COLO829 (cell line): ENCODE measurements at places on chromosomes 11 and 22.

DNA sequence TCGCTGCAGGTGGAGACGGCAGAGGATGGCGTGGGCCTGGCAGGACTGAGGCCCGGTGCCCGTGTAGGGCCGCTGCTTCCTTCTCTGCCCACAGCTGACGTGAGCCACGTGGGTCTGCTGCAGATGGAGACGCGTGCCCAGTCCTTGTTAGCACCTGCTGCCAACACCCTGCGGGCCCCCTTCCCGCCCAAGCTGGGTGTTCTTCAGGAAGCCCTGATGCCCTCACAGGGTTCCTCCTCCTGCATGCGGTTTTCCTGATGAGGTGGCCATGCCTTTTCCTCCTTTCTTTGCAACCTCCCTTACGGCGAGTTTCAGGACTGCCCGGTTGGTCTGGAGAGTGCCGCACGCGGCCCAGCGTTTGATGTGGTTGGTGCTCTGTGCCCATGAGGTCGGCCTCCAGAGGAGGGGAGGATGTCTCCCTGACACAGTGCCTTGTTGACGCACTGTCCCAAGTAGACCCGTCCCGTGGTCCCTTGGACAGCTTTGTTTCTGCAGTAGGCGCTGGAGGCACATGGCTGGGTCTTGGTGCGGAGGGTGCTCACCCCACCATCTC is 44.7 kb downstream of the AP2A2 start:
- DNase-seq, result no peak

DNA sequence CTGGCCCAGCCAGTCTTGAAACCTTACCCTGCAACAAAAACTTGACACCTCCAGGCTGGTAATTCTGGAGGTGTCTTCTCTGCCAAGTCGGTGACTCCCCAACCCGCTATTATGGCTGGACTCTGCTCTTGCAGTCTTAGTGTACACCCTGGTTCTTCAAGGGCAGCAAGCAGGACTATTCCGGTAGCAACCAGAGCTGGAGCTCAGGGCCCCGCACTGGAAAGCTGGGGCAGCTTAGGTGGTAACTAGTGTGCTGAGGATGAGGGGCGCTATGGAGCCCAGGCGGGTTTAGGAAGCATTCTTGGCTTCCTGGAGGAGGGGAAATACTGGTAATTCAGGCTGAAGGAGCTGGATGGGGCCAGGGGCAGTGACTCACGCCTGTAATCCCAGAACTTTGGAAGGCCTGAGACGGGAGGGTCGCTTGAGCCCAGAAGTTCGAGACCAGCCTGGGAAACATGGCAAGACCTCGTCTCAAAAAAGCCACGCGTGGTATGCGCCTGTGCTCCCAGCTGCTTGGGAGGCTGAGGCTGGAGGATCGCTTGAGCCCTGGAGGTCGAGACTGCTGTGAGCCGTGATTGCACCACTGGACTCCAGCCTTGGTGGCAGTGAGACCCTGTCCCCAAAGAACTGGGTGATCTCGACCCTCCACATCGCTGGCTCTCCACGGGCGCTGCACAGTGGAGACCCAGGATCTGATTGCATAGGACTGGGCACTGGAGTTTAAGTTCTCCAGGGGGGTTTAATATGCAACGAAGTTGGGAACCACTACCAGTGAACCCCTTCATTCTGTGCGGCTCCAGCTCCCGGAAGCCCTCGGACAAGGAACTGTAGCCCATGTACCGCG is 10.6 kb upstream of the AIFM3 start:
- DNase-seq, result no peak

DNA sequence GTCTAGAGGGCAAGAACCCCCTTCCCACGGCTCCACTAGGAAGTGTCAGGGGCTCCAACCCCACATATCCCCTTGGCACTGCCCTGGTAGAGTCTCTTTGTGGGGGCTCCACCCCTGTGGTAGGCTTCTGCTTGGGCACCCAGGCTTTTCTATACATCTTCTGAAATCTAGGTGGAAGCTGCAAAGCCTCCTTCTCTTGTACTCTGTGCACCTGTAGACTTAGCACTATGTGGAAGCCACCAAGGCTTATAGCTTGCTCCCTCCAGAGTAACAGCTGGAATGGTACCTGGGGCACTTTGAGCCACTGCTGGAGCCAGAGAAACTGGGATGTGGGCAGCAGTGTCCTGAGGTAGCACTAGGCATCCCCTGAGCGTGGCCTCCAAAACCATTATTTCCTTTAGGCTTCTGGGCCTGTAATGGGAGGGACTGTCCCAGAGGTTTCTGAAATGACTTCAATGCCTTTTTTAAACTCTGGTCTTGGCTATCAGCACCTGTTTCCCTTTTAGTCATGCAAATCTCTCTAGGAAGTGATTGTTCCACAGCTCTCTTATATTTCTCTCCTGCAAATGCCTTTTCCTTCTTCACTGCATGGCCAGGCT is 68.4 kb downstream of the TRAF6 start:
- DNase-seq, result no peak

DNA sequence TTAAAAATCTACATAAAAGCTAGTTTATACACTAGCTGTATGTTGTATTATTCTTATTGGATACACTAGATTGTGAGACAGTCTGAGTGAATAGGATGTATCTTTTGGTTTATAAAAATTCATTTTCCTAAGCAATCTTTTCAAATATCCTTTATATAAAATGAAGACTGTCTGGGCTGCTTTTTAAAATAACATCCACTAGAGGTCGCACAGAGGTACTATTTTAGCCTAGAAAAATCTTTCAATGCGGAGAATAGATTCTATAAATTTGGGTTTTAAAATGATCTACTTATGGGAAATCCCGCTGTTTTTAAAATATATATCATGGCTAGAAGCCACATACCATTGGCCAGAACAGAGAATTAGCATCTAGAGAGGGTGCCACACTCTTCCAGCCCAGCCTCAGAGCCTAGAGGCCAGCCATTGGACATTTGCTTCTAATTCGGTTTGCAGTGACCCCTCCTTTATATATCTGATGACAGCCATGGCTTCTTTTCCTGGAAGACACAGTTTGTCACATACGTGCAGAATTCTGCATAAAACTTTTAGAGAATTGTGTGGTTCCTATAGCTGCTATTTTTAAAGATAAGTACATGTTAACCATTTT is 7.3 kb downstream of the C11orf97 start:
- no peak for DNase-seq

GRCh38 chr11:33897761-33898375 is 6.0 kb upstream of the LMO2 start:
- DNase-seq, result no peak

- DNase-seq, result no peak
Measured at GRCh38 chr11:126810776-126811175, 189.8 kb downstream of the KIRREL3 start.

GRCh38 chr11:57434640-57435546 is 8.0 kb upstream of the SLC43A3 start:
- DNase-seq, result no peak

DNA sequence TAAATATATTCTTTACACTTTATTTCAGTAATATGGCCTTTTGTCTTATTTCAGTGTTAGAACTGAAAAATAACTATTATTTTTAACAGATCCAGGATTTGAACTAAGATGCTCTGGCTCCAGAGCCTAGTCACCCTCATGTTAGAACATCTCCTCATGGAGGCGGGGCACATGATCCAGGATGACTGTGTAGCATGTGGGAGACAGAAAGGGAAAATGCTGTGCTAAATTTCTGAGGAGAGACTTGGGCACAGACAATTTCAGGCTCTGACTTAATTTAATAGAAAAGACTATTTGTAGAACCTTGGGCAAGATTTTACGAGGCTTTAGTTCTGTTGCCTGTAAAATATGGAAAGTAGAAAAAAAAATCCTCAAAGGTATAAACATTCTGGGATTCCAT is 24.1 kb downstream of the CTSC start:
- DNase-seq, result no peak

- no peak for DNase-seq
Measured at GRCh38 chr11:12043221-12043620, 34.8 kb upstream of the DKK3 start.

DNA sequence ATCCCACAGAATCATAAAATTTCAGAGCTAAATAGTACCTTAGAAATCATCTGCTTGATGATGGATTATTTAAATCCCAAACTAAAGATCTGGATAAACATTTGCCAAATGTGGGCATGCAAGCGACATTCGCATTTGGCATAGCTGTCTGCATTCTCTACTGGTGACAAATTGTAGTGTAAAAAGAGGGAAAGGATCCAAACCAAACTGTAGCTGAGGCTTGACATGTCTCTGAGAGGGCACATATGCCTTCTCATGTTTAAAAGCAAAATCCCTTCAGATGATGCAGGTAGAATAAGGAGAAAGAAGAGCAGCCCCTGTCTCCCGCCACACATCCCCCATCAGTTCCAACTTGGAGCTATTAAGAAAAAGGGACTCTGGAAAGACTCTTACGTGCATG is 257.5 kb upstream of the MTNR1B start:
- no peak for DNase-seq

- DNase-seq, result no peak
Measured at GRCh38 chr11:76075716-76076115, 130.6 kb downstream of the WNT11 start.

DNA sequence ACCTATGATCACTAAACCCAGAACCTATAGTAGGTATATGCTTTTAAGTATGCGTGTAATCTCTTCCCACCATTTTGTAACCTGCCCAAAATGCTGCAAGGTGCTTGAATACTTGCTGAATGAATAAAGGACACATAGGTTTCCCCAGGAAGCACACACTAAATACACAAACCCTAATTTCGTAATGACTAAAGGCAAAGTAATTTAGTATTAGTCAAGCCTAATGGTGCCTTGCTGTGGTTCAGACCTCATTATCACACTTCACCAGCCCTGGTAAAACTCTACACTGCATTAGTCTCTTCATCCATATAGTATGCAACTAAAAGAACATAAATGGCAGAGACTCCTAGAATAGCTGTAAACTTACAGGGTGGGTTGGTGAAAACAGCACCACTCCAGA is 289.0 kb upstream of the PITPNB start:
- DNase-seq, result no peak

GRCh38 chr11:10459029-10459970 is 4.2 kb downstream of the AMPD3 start:
- DNase-seq, result no peak

DNA sequence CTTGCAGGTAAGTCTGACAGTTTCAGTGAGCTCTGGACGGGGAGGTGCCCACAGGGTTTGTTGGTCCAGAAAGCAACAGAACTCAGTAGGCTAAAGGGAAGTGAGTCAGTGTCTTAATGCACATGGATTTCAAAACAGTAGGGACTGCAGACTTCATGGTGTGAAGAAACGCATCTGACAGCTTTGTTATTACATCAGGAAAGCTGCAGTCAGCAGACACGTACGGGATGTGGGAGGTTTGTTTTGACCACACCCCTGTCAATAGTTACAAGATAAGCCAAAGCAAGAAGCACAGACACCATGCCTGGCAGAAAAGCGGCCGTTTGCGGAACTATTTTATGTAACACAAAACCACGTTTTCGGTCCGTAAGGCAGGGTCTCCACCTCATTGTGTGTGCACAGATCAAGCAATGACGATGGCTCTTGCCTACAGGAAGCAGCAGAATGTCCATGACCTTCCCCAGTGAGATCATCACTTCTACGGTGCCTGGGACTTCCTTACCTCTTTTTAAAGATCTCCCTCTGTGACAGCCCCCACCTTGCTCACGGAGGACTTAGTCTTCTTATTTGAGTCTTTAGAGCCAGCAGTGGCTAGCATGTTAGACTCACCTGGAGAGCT is 58.2 kb upstream of the FTH1 start:
- peak; percentile 18 for DNase-seq

GRCh38 chr22:36016684-36017083 is 11.9 kb downstream of the RBFOX2 start:
- DNase-seq, result no peak

GRCh38 chr22:50174382-50175190 is 4.1 kb downstream of the PANX2 start:
- no peak for DNase-seq

DNA sequence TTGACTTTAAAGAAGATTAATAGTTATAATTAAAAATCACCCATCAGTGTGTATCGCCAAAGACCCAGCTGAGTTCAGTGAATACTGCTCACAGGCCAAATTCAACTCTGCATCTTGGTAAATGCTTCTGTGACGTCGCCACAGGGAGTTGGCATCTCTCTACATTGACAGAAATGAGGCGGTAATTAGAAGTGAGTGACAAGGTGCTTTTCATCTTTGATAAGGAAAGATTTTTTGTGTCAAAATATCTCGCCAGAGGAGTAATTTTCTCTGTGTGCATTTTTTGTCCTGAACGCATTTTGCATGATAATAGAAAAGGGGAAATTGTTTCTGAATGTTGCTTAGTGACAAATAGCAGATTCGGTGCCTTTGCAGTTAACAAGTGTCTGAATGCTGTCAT is 345.8 kb downstream of the CNTN5 start:
- DNase-seq, result no peak

DNA sequence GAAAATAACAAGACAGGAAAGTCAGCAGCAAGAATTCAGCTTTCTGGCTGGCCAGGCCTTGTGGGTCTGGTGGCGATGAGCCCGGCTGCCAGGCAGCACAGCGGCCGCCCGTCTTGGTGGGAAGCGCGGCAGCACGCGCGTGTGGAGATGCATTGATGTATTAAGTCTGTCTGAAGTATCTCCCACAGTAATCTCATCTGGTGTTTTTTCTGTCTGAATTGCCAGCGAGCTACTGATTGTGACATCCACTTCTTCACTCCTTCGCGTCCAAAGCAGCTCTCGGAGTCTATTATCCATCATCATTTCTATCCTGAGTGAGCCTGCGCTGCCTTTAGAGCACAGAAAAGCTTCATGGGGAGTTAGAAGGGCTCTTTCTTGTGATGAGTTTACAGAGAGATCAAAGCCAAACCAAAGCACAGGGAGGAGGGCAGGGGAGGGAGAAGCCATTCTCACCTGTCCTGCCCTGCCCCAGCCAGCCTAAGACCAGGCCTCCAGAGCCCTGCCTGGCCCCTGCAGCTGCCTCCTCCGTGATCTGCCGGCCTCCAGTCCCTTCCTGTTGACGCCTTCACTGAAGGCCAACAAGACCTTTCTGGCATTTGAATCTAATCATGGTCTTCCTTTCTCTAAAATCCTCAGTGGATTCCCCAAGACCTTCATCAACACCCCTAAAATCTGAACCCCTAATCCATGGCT is 1419.0 kb downstream of the TBC1D22A start:
- DNase-seq, result no peak

DNA sequence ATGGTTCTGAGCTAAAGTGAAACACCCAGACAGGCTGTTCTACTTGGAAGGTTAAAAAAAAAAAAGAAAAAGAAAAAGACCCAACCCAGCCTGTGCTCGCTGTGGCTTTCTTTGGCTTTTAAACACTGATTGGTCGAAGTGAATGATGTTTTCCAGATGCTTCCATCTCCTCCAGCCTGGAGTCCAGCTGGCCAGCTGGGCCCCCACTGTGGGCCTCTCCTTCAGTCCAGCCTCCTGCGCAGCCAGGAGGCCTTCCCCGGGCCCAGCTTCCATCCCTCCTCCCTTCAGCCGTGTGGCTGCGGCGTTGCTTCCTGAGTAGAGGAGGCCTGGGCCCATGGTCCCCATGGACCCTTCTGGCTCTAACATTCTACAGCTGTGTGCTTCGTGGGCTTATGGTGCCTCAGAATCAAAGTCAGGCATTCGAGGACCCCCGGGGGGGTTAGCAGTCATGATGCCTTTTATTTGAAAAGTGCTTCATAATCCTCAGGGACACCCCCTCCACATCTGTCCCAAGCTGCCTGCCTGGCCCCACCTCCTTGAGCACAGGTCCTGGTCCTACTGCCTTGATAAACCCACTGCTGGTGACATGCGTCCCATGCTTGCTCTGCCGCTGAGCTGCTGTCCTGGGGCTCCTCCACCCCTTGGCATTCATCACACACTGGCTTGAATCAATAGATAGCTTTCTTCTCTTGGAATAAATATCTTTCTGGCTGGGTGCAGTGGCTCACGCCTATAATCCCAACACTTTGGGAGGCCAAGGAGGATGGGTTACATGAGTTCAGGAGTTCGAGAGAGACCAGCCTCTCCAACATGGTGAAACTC is 42.2 kb upstream of the FBLN1 start:
- DNase-seq, result no peak
